ENCODE measurements at places on chromosomes 2 and 18.

DNA sequence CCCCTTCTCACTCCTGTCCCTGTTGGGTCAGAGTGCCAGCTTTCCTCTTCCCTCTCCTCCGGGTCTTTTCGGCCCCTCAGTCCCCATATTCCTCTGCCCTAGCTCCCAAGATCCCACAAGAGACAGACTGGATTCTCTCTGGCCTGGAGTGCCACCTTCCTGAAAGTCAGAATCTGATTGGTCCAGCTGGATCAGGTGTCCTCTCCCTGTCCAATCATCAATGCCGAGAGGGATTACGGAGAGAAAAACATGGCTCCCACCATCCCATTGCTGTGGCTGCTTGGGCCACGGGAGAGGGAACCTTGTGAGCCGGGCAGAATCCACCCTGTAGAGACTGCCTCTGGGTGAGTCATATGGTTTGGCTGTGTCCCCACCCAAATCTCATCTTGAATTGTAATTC lies 2.7 kb upstream of the MROH2A start:
- DNase-seq: no peak

DNA sequence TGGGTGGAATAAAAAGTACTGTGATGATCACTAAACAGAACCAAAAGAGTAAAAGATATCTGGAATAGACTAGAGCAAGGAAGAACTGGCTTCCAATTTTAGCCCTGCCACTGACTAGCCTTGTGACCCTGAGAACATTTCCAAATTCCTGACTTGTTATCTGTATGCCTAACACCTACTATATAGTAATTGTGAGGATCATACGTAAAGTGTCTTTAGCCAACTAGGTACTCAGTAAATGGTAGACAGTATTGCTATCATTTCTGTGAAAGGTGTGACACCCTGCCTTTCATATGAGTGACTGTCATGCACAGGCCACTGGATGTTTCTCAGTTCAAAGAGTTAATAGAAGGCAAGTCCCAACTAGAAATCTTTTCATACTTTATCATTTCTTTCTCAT lies 29.8 kb downstream of the CYTIP start:
- no peak for DNase-seq

GRCh38 chr2:161905389-161906046 lies 168.5 kb downstream of the DPP4 start:
- peak; percentile 11 for DNase-seq

GRCh38 chr2:61210332-61210981 lies 48.5 kb downstream of the C2orf74 start:
- peak; percentile 34 for DNase-seq

- no peak for DNase-seq
Observed at GRCh38 chr2:30446602-30447148, 371 bp upstream of the LCLAT1 start.

DNA sequence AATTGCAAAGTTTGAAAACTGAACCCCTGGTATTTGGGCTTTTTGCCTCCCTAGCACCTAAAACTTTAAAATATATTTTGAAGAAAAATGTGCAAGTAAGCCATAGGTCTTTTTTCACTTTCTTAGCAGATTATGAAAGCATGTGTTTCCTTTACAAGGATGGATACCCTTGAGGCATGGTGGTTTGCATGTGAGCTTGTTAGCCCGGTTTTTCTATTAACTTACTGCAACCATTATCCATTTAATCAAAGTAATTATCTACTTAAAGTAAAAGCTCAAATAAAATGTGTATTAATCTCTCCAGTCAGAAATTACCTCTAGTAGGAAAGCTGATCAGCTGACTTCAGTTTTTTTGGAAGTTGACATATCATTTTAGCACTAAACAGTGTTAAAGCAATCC lies 140.6 kb downstream of the EML6 start:
- no peak for DNase-seq

GRCh38 chr2:40471866-40472265 lies 20.0 kb upstream of the SLC8A1 start:
- DNase-seq: peak; percentile 50

DNA sequence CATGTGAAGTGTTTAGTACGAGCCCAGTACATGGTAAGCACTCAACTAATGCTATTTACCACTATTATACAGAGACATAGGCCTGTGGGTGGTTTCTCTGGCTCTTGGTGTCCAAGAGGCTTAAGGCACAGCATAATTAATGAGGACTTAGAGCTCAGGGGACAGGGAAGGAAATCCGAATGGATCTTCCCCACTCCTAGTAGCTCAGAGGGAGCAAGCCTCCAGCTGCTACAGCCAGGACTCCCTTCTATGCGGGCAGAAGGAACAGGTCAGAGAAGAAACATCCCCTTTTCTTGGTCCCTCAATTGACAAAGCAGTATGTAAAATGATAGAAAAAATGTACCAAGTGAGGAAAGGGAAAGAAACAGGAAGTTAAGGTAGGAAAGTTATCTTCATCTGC lies 261.3 kb upstream of the STON1 start:
- DNase-seq: no peak

GRCh38 chr2:37795938-37796337 lies 124.5 kb upstream of the CDC42EP3 start:
- DNase-seq: no peak

- no peak for DNase-seq
Observed at GRCh38 chr2:37875403-37875906, 49.6 kb upstream of the RMDN2 start.

- DNase-seq: no peak
Observed at GRCh38 chr18:2910751-2911425, 64.1 kb downstream of the EMILIN2 start.

DNA sequence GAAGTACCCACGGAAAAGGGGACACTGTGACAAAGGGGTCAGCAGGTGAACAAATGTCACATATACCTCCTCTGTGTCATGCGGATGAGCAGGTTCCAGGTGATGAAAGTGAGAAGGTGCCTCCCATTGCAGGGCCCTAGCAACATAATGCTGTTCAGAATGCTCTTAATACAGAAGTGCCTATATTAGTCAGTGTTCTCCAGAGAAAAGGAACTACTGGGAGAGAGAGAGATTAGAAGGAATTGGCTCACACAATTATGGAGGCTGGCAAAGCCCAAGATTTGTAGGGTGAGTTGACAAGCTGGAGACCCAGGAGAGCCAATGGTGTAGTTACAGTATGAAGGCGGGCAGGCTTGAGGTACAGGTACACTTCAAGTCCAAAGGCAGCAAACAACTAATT lies 98.1 kb upstream of the CDC42EP3 start:
- DNase-seq: no peak

GRCh38 chr2:75751360-75751759 lies 40.6 kb upstream of the GCFC2 start:
- DNase-seq: no peak

GRCh38 chr2:155022531-155022930 lies 324.0 kb downstream of the KCNJ3 start:
- no peak for DNase-seq

GRCh38 chr2:21269382-21269781 lies 145.6 kb downstream of the TDRD15 start:
- DNase-seq: no peak

DNA sequence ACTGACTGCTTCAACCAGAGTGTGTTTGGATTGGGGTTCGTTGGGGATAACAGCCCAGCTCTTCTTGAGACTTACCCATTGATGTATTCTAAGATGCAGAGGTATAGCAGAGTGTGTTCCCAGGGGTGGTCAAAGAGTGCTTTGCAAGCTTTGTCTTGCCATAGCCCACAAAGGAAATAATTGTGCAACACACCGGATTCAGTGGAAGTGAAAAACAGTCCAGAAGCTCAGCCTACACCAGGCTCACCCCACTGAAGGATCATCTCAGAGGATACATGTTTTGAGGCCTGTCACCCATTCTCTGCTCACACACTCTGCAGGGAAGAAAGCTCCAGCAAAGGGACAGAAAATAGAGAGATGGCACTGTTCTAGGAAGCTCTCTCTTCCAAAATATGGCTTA lies 9.6 kb downstream of the CACNB4 start:
- no peak for DNase-seq

GRCh38 chr2:234490271-234491091 lies 6.4 kb downstream of the ARL4C start:
- DNase-seq: no peak

- no peak for DNase-seq
Observed at GRCh38 chr2:220847589-220847988, 724.5 kb downstream of the EPHA4 start.

DNA sequence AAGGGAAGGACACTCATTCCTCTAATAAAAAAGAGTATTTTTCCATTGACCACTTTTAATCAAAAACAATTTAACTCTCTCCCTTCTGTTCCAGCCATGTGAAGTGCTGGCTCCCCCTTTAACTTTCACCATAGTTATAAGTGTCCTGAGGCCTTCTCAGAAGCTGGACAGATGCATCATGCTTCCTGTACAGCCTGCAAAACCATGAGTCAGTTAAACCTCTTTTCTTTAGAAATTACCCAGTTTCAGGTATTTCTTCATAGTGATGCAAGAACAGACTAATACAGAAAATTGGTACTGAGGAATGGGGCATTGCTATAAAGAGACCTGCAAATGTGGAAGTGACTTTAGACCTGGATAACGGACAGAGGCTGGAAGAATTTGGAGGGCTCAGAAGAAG lies 643.6 kb upstream of the DDX18 start:
- no peak for DNase-seq

Measured in HepG2 (cell line).